Diencephalon (tissue), 1 donor: ENCODE measurements at places on chromosomes 7 and 10. TPM values are rescaled to one million over a fixed set of nuclear protein-coding genes. Genes with fewer than 3 reads are reported as not detected.

The CYP3A4 gene
- total RNA-seq, result not detected

The WIPF3 gene
- total RNA-seq, result 6.9 TPM

The TSPAN15 gene
- 10.6 TPM for total RNA-seq

The ADGRA1 gene
- 12.0 TPM for total RNA-seq

The GPNMB gene
- 7.2 TPM for total RNA-seq

The PALD1 gene
- 12.7 TPM for total RNA-seq

The BTBD16 gene
- total RNA-seq, result not detected

The STAG3 gene
- total RNA-seq, result 0.69 TPM
